NK-92 treated with Interleukin-12 subunit alpha and Interleukin-12 subunit beta, amount 100 ng/mL, for 24 hours (cell line): ENCODE measurements at places on chromosomes 16 and 17.

DNA sequence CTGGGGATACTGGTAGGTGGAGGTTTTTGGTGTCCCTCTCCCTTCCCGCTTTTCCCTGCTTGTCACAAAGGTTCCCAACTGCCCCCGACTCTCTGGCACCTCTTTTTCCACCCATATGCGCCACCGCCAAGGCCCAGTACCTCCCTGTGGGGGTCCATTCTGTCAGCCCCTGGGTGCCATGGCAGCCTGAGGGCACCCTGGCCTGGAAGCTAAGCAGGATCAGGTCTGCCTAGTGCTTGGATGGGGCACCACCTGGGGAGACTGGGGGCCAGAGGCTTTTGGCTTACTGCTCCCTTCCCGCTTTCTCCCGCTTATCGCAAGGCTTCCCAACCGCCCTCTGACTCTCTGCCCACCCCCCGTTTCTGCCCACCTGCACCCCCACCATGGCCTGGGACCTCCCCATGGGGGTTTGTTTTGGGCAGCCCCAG lies 2286.4 kb downstream of the TP53TG3F start:
- no peak for DNase-seq

- no peak for DNase-seq
Observed at GRCh38 chr17:44038604-44039011, 23.8 kb upstream of the TMEM101 start.

DNA sequence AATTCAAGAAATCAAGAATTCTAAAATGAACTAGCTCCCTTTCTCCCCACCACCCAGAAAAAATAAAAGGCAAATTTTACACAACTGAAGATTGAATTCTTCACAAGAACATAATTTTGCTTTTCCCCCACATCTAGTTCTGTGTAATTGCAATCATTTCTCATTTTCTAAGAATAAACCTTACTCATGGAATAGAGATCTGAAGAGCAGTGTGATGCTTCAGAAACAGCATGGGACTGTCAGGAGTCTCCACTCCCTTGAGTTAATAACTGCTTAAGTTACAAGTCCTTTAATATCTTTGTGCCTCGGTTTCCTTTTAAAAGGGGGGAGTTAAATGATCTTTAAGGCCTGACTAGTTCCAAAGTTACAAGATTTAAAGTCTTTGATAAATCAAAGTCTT lies 53.7 kb downstream of the CACNG1 start:
- DNase-seq = no peak

GRCh38 chr17:73956169-73956568 lies 247.3 kb upstream of the RPL38 start:
- no peak for DNase-seq

- DNase-seq = no peak
Observed at GRCh38 chr17:37555386-37555785, 53.8 kb downstream of the SYNRG start.

DNA sequence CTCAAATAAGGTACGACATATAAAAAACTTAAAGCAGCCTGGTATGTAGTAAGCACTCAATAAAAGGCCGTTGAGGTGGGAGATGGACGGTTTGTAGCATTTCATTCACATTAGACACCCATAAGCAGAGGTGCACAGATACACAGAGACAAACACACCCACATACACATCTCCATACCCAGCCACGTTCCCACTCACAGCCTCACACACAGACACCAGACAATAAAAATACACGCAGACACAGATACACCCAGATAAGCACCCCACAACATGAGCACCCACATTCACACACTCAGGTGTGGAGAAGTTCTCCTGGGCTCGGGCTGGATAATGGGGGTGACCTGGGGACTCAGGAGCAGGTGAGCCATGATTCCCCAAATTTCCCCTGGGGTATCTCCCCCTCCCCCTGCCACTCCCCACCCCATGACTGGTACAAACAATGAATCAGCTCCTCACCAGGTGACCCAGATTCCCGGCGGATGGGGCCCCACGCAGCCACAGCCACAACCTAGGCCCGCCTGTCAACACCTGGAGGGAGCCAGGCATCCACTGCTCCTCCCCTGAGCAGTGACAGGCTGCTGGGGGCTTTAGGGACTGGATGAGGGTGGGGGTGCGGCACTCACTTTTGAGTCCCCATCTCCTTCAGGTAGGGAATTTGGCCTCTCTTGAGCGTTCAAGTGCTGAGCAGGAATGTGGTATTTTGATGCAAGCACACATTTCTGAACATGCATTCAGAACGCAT lies 2.7 kb downstream of the DLX3 start:
- no peak for DNase-seq
